ENCODE measurements at places on chromosomes 5 and 9.

GRCh38 chr9:130931508-130932254 is 7.4 kb downstream of the FIBCD1 start:
- DNase-seq, result no peak

- DNase-seq, result no peak
Observed at GRCh38 chr9:20990867-20991266, 40.6 kb downstream of the HACD4 start.

DNA sequence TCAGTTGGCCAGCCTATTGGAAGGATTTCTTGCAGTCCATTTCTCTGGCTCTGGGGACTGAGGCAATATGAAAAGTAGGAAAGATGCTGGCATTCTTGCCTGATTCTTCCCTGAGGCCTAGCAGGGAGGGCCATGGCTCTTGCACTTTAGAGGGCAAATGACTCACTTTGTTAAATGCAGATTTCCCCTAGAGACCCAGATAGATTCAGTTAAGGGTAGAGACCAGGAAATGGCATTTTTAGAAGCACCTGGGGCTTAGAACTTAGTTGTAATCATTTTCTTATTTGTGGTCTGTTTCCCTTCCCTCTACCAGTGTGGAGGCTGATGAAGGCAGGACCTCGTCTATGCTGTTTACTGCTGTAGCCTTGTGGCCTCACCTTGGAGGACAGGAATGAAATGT is 112.8 kb upstream of the NR3C1 start:
- no peak for DNase-seq

DNA sequence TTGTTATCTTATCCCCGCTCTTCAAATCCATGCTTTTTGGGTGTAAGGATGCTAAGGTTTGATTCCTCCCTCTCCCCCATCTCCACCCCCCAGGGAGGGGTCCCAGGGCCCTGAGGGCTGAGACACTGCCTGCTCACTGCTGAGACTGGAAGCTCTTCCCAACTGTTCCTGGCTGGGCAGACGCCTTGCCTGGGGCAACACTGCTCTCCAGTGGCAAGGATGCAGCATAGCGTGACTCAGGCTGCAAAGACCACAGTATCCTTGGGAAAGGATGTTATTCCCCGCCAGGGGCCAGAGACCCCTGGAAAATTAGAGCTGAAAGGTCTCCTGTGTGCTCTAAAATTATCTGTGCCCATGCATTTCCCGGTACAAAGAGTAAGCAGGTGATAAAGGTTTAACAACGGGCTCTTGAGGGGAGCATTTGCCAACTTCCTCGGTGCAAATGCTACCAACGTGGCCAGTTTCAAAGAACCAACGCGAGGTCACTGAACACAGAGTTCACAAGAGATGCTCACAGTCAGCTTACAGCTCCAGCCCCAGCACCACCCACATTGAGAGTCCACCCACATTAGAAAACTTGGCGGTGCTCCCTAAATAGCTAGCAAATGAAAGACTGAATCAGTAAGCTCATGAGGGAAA is 271.9 kb downstream of the NSG2 start:
- no peak for DNase-seq

DNA sequence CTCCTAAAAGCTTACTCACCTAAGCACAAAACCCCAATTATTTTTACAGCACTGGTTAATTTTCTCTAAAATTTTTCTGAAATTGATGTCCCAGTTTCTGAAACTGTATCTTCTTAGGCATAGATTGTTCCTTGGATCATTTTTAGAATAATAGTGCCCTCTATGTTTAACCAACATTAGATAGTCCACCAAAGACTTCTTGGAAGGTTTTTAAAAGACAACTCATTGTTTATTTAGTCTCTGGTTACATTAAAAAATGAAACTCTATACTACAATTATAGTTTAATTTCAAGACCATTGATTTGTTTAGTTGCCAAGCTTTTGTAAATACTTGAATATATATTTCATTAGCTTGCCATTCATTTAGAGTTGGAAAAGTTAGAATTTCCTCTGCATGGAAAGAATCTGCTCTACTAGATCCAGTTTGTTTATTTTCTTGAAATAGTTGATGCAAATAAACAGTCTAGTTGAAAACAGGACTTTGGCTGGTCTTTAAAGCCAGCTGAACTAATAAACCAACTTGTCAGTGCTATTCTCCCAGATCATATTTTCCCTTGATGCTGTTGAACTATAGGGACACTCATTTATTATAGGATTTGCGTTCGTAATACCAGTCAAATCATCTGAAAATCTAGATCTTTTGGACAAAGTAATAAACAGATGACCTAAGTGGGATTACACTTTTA is 990.5 kb downstream of the TLE1 start:
- DNase-seq, result no peak

- no peak for DNase-seq
Observed at GRCh38 chr5:22708770-22709328, 144.3 kb downstream of the CDH12 start.

- DNase-seq, result no peak
Observed at GRCh38 chr9:91048749-91049148, 247.1 kb downstream of the SYK start.

GRCh38 chr5:464843-465590 is 22.0 kb downstream of the EXOC3 start:
- no peak for DNase-seq

DNA sequence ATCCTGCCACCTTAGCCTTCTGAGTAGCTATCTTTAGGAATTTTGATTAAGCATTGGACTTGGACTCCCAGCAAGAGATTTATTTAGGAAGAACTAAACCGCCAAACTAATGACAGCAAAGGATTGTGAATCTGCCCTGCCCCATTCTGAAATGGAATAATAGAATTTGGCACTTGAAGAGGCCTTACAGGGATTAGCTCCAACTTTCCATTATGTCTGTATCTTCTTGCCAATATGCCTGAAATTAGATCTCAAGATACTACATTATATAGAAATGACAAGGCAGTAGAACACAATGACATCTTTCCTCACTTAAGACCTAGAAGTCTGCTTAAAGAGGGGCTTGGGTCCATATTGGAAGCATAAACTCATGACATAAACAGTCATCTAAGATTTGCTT is 77.0 kb upstream of the DPYSL3 start:
- DNase-seq, result no peak

DNA sequence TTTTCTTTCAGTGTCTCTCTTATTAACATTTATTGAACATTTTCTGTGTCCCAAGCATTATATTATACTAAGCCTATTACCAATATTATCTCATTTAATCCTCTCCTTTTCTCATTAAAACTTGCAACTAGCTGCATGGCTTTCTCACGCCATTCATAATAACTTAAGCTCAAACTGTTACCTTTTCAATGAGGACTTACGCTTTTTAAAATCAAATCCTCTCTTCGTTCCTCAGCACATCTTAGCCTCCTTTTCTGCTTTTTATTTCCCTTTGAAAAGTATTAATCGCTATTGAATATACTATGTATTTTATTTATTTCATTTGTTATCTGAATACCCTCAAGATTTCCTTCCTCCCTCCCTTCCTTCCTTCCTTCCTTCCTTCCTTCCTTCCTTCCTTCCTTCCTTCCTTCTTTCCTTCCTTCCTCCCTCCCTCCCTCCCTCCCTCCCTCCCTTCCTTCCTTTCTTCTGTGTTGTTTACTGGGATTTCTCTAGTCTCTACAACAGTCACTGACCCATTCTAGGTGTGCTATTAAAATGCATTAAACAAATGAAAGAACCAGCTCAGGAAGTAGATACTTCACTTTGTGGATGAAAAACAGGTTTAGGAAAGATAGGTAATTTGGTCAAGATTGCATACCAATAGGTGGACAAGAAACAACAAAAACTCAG is 294.1 kb upstream of the TUT7 start:
- DNase-seq, result no peak

DNA sequence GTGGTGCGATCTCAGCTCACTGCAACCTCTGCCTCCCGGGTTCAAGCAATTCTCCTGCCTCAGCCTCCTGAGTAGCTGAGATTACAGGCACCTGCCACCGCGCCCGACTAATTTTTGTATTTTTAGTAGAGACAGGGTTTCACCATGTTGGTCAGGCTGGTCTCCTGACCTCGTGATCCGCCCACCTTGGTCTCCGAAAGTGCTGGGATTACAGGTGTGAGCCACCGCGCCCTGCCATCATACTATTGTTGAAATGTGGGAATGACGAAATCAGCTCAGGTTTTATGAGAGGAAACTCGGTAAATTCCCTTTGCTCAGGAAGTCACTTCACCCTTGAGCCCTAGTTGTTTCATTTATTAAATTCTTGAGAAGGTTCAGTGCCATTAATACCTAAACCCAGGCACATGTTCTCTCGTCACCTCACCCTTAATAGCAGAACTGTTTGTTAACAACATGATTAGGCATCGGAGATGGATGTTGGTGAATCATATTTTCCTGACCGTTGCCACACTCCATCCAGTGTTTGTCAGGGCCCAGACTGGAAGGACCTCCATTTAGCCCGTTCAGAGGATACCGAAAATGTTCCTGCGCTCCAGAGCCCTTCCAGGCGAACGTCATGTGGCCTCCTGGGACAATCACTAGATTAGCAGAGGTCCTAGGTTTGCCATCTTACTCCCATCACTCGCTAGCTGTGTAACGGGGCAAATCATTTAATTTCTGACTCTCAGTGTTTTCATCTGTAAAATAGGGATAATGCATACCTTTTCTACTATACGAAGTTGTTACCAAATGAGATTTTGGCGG is 20.0 kb upstream of the CREBRF start:
- DNase-seq, result no peak

- DNase-seq, result no peak
Observed at GRCh38 chr9:71756753-71757152, 11.6 kb downstream of the CEMIP2 start.

GRCh38 chr5:51960617-51961121 is 577.4 kb downstream of the ISL1 start:
- no peak for DNase-seq

DNA sequence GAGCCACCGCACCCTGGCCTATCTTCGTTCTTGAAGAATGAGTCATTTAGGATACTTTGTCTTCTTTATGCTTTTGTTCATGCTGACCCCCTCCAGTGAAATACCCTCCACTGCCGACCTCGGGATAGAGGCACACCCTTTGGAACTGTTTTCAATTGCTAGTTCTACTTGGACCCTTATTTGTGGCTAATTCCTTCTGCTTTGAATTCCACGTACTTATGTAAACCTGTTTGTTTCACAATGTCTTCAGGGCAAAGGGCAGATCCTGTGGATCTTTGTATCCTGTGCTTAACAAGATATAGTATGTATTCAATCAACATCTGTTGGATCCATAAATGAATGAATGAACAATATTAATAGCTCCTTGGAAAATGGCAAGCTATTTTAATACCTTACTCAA is 19.6 kb upstream of the AOPEP start:
- no peak for DNase-seq

- no peak for DNase-seq
Observed at GRCh38 chr5:161022151-161022550, 170.1 kb upstream of the ATP10B start.

DNA sequence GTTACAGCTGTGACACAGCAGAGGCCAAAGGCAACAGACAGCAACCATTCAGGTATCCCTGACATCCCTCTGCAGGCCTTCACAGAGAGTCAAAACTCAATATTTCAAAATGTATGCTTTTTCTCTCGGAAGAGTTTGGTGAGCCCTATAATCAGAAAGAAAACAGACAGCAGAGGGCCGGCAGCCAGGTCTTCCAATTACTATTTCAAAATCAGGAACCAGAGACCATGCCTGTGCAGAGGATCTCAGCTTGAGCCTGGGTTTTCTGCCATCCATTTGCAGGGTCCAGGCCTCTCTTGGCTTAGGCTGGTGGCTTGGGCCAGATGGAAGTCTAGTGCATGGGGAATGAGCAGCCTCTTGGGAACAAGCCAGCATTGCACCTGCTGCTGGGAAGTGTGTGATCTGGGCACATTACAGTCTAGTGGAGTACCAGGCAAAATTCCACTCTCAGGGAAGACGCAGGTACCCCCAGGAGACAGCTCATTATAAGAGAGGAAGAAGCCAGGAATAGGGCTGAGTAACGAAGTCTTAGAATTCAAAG is 231.3 kb downstream of the ENC1 start:
- DNase-seq, result no peak

- peak; percentile 71 for DNase-seq
Observed at GRCh38 chr9:124197177-124198095, 60.3 kb upstream of the NEK6 start.

- DNase-seq, result no peak
Observed at GRCh38 chr9:136021872-136022681, 60.9 kb upstream of the UBAC1 start.

DNA sequence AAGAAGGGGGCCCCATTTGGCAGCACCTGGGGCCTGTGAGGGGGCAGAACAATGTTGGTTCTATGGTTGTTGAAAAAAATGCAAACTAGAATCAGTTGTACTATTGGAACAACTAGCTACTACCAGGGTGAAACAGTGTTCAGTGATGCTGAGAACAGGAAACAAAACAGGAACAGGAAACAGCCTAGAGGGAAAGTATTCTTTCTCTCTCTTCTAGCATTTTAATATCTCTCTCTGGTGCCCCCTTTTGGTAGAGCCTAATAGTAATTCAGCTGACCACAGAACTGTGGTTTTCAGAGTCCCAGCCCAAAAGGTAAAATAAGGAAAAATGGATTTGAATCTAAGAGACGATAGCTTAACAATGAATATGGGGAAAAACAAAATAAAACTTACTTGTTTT is 138.0 kb upstream of the KCNN2 start:
- DNase-seq, result no peak

- no peak for DNase-seq
Observed at GRCh38 chr9:70901013-70901412, 220.4 kb downstream of the TRPM3 start.

- DNase-seq, result no peak
Observed at GRCh38 chr9:36764364-36765076, 191.8 kb downstream of the MELK start.

GRCh38 chr5:2802693-2803365 is 51.4 kb upstream of the IRX2 start:
- DNase-seq, result no peak

- no peak for DNase-seq
Observed at GRCh38 chr9:110880189-110880588, 158.1 kb downstream of the LPAR1 start.

- DNase-seq, result no peak
Observed at GRCh38 chr9:127722055-127722745, 6.3 kb downstream of the TTC16 start.

GRCh38 chr9:5549658-5550650 is 39.6 kb downstream of the PDCD1LG2 start:
- DNase-seq, result no peak

- no peak for DNase-seq
Observed at GRCh38 chr9:38276771-38277439, 115.6 kb upstream of the ALDH1B1 start.

DNA sequence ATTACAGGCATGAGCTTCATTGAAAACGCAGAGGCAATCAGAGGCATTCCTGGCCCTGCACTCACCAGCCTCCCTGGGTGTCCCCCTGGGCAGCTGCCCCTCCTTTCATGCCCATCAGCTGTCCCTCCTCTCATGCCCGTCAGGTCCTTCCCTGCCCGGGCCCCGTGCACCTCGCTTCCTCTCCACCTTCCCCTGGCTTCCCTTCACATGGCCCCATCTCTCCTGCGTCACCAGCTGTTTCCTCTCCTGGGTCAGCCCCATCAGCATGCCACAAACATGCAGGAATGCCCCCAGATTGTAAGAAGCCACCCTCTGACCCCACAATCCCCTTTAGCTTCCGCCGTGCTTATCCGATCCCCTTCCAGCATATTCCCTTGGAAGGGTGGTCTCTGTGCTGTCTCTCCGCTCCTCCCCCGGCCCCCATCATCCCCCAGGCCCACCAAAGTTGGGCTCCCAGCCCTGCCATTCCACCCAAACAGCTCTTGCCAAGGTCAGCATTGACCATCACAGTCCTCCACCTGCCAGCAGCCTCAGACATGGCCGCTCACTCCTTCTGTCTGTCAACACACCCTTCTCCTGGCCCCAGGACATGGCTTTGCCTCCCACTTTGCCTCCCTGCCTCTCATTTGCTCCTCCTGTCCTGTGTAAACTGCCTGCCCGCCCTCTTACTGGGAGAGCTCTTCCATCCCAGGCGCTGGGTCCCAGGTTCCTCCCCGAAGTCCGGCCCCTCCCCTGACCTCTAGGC is 98.6 kb upstream of the IER5L start:
- no peak for DNase-seq
